ENCODE measurements at places on chromosomes 12 and 14. TPM values are rescaled to one million over a fixed set of nuclear protein-coding genes. Genes with fewer than 3 reads are reported as not detected.

DNA sequence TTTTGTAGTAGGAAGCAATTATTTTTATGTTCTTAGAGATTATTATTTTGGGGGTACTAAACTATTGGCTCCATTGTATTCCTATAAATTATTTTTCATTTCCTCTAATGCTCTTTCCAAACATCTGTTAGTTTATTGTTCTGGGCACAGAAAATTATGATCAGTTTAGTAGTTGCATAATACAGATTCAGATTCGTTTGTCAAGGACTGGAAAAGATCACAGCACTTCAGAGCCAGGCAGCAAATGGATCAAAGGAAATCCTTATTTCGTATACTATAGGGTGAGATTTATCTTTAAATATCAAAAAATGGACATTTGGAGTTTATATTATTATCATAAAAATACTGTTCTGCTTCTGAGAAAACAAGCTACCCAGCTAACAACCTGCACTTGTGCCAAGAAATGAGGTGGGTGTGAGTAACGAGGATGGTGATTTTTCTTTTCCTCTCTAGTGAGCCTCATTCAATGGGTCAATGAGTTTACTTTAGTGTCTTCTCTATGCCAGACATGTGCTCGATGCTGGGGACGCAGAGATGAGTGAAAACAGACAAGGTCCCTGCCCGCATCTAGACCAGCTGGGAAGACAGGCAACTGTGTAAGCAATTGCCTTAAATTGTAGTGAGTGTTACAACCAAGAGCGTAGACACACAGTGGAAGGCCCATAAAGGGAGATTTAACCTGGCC lies 208.6 kb upstream of the PLXNC1 start:
- peak; percentile 20 for DNase-seq

GRCh38 chr14:51607711-51608110 lies 44.0 kb upstream of the FRMD6 start:
- peak; percentile 44 for DNase-seq

Gene GRIP1
- polyA plus RNA-seq: 0.89 TPM

GRCh38 chr14:71388336-71388735 lies 481.1 kb downstream of the PCNX1 start:
- DNase-seq: no peak

DNA sequence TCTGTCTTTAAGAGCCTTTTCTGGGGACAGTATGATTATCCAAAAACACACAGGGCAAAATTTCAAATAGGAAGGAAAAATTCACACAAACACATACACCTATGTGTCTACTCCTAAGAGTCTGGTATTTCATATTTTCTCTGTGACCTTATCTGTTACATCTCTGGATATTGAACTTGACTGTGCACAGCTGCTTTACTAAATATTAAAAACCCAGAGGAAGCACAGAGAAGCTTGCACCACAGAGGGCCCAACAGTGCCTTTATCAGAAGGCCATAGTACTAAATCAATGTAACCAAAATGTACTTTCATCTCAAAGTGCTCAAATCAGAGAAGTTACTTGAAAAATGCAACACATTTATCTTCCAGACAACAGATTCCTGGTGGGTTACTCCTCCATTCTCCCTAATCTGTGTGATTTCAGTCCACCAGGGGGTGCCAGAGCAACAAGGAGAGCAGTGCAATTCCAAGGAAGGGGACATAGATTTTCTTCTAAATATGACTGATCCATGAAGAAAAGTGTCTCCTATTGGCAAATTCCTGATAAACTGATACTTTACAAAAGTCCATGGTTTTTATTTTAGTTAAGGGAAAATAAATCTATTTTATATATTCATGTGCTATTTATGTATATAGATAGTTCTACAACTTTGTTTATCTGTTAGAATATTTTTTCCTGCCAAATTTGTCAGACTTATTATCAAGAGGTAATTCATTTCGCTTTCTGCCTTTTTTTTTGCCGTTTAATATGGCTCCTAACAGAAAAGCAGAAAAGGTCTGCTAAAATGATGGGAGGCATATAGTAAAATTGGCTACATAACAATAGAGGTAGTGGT lies 617.6 kb downstream of the LRFN5 start:
- DNase-seq: peak; percentile 65

DNA sequence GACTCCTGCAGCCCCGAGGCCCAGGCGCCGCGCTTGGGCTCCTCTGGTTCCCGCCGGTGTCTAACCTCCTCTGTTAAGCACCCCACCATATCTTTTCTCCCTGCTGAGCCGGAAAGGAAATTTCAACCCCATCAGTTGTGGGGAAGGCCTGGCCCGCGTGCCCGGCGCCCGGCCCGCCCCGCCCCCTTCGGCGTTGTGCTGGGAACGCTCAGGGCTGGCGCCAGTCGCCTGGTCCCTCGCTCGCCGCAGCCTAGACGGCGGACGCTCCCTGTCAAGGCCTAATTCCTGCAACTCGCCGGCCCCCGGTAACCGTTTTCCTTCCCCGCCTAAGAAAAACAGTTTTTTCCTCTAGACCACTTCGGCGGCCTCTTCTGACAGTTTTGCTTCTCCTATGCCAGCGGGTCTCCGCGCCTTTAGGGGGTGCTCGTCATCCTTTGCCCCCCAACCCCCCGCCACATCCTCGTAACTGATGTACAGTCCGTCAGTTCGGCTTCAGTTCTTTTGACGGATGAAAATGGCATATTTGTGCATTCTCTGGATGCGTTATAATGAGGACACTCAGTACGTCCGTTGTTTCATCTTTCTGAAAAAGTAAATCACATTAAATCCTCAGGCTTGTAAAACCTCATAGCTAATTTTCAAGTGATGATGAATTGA lies 506 bp upstream of the NAP1L1 start:
- peak; percentile 90 for DNase-seq
